Activated CD4-positive, CD25-positive, alpha-beta regulatory T cell treated with anti-CD3 and anti-CD28 coated beads, Interleukin-2, amount 50 U/mL, for 16 hours (primary cell): ENCODE measurements at places on chromosomes 5 and 9.

DNA sequence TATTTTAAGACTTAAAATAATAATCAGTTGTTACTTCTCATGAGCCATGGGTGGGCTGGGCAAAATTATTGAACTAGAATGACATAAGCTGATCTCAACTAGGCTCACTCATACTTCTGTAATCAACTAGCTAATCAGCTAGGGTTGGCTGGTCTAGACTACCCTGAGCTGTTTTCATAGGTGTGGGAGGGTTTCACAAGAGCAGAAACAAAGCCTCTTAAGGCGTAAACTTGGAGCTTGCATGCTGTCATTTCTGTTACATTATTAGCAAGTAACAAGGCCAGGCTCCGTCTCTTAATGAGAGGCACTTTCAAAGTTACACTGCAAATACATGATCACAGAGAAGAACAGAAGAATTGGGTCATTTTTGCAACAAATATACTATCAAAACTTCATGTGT, 57.2 kb upstream of the GHR start:
- no peak for DNase-seq

DNA sequence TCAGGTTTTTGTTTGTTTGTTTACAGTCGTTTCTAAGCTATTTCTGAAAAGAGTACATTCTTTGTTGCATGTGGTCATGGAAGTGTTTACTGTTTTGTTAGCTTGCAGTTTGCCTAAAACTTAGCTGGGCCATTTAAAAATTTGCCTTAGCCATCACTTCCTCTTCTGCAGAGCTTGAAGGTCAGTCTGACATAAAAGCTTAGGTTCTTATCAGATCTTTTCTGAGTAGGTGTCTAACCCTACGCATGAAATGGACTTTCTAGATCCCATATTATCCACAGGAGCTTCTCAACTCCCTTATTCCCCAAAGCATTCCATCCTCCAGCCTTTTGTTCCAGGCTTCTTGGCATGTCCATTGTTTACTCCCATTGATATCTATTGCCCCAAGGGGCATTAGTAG, 90.3 kb downstream of the AP3B1 start:
- no peak for DNase-seq

DNA sequence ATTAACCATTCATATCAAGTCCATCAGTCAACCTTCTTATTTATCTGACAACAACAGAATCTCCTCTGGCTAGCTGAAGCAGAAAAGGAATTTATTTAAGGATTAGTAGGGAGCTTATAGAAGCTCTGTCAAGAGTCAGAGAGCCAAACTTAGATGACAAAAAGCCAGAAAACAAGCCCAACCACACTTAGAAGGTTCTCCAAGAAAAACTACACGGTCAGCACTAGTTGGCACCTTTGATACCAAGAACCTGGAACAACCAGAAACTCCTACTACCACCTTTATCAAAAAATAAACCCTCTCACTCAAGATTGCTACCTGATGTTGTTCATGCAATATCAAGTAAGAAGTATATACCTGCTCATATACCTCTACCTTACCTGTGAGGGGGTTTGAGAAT, 36.9 kb downstream of the RANBP6 start:
- DNase-seq: no peak

DNA sequence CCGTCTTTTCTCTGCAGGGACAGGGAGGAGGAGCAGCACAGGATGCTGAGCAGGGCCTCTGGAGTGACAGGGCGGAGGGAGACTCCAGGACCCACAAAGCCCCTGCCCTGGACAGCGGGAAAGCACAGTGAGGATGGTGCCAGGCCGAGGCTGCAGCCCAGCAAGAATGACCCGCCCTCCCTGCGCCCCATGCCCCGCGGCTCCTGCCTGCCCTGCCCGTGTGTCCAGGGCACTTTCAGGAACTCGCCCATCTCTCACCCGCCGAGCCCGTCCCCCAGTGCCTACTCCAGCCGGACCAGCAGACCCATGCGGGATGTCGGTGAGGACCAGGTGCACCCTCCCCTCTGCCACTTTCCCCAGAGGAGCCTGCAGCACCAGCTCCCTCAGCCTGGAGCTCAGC, 9.1 kb upstream of the EXOC3 start:
- no peak for DNase-seq

GRCh38 chr5:15014809-15015208, 143.2 kb upstream of the ANKH start:
- no peak for DNase-seq

- DNase-seq: no peak
Measured at GRCh38 chr5:180441564-180442051, 52.6 kb upstream of the CNOT6 start.

- DNase-seq: no peak
Measured at GRCh38 chr5:112940670-112941069, 18.6 kb upstream of the REEP5 start.

DNA sequence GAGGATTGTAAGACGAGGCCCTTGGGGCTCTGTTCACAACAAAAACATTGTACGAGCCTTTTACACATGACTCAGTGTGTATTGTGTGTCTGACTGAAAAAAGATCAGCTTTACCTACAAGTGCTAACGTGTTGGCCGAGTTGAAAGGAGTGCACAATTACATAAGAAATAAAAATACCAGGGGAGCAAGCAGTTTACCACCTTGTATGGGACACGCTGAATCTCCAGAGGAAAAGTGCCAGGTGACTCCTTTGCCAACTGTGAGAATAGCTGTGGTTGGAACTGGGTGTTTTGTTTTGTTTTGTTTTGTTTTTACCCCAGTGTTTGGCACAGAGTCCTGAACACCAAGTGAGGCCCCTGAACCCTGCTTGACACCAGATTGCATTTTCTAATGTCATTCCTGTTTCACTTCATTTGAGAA, 32.8 kb upstream of the ZSWIM6 start:
- no peak for DNase-seq

DNA sequence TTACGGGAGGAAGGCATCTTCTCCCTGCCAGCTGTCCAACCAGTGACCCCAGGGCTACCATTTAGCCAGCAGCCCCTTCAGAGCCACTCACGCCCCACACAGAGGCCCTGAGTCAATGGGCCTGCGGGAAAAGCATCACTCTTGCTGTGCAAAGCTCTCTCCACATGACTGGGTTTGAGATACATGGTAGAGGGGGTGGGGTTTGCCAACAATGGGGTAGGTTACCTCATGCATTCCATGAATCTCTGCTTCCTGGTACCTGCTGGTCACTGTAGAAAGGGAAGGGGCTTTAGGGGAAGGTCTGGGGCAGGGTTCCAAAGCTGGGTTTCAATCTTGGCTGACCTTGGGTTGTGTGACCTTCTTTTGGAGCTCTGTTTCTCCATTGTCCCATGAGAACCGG, 22.9 kb upstream of the TTLL11 start:
- no peak for DNase-seq
